Ascending aorta (tissue), 2 donors: ENCODE measurements at places on chromosomes 16 and 17. TPM values are rescaled to one million over a fixed set of nuclear protein-coding genes. Genes with fewer than 3 reads are reported as not detected.

The CCL7 gene
- not detected for total RNA-seq

GRCh38 chr17:64056269-64057005 lies 36.0 kb upstream of the ICAM2 start:
- peaks cover 76% of the 10 kb centered on the region for H3K36me3 ChIP-seq
- H3K27me3 ChIP-seq = no peaks in the 10 kb centered on the region
- DNase-seq = no peak
- H3K27ac ChIP-seq = no peak overlapping the region

GRCh38 chr16:74757349-74757748 lies 17.3 kb downstream of the FA2H start:
- H3K4me3 ChIP-seq = no peak overlapping the region
- H3K27me3 ChIP-seq = no peaks in the 10 kb centered on the region
- H3K27ac ChIP-seq = no peak overlapping the region
- H3K4me1 ChIP-seq = no peaks in the 10 kb centered on the region
- no peaks in the 10 kb centered on the region for H3K36me3 ChIP-seq

DNA sequence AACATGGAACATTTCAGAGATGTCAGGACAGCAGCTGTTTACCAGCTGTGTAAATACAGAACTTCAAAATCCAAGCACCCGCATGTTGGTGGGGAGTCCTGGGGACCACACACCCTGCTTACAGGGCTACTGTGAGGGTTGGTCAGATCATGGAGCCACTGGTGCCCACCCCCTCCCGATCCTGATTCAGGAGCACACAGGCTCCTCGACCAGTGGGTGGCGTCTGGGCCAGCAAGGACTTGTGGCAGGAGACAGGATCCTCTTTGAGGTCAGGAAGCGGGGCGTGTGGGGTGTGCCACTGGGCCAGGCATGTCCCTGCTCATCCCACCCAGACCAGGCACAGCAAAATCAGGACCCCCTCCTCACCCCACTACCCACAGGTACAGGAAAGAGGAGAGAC lies 83.6 kb downstream of the SDK2 start:
- no peak overlapping the region for H3K4me3 ChIP-seq
- H3K27me3 ChIP-seq = no peaks in the 10 kb centered on the region
- no peaks in the 10 kb centered on the region for H3K4me1 ChIP-seq
- DNase-seq = no peak
- no peak overlapping the region for H3K27ac ChIP-seq
- H3K36me3 ChIP-seq = no peaks in the 10 kb centered on the region

DNA sequence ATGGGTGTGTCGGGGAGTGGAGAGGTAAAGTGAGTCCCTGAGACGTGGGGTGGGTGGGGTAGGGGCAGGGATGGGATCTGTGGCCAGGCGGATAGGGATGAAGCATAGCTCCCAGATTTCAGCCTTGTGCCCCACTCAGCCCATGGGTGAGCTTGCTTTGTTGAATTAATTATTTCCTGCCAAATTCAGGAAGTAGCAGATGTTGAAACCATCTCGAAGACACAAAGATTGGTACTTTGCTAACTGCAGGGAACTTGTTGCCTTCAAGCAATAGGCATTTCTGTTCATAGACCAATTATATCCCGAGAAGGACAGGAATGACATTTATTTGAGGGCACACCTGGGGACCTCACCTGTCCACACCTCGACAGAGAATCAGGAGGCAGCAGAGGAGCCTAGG lies 11.0 kb upstream of the C16orf74 start:
- H3K27me3 ChIP-seq = no peaks in the 10 kb centered on the region
- no peak for DNase-seq
- H3K36me3 ChIP-seq = no peaks in the 10 kb centered on the region
- H3K27ac ChIP-seq = no peak overlapping the region
- no peak overlapping the region for H3K4me3 ChIP-seq

- no peaks in the 10 kb centered on the region for H3K27me3 ChIP-seq
- no peak overlapping the region for H3K4me3 ChIP-seq
- no peaks in the 10 kb centered on the region for H3K4me1 ChIP-seq
- H3K27ac ChIP-seq = no peak overlapping the region
- no peak for DNase-seq
Measured at GRCh38 chr17:63500543-63501390, 22.4 kb upstream of the KCNH6 start.

- no peaks in the 10 kb centered on the region for H3K36me3 ChIP-seq
- no peak overlapping the region for H3K27ac ChIP-seq
- no peak overlapping the region for H3K4me3 ChIP-seq
- H3K27me3 ChIP-seq = no peaks in the 10 kb centered on the region
Measured at GRCh38 chr16:22641131-22641628, 130.5 kb downstream of the NPIPB5 start.

The CCDC200 gene
- not detected for total RNA-seq

DNA sequence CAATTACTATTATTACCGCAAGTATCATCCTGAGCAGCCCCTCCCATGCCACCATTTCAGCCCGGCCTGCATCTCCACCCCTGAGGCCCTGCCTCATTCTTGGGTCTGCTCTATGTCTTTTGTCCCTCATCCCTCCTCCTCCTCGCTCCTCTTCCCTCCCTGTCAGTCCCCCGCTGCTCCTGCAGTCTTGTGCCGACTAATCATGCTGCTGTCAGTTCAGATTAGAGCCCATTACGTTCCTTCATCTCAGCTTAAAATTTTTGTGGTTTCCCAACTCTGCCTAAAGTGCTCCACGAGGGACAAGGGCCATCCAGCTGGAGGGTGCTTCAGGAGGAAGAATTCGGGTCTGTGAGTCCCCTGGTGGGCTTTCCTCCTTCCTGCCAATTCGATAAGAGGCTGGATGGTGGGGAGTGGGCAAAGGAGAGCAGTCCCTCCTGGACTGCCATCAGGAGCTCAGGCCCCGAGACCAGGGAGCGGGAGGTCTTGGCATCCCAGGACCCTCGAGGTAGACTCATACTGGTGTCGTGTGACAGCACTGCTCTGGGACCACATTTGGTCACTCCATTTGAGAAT lies 32.9 kb upstream of the GOSR2 start:
- no peaks in the 10 kb centered on the region for H3K36me3 ChIP-seq
- no peaks in the 10 kb centered on the region for H3K4me1 ChIP-seq
- no peak overlapping the region for H3K27ac ChIP-seq
- no peak overlapping the region for H3K4me3 ChIP-seq
- DNase-seq = no peak
- no peaks in the 10 kb centered on the region for H3K27me3 ChIP-seq

- no peak overlapping the region for H3K27ac ChIP-seq
- no peak for DNase-seq
- no peaks in the 10 kb centered on the region for H3K36me3 ChIP-seq
- no peaks in the 10 kb centered on the region for H3K4me1 ChIP-seq
- no peaks in the 10 kb centered on the region for H3K27me3 ChIP-seq
- no peak overlapping the region for H3K4me3 ChIP-seq
Measured at GRCh38 chr17:72467841-72468653, 347.2 kb downstream of the SOX9 start.

DNA sequence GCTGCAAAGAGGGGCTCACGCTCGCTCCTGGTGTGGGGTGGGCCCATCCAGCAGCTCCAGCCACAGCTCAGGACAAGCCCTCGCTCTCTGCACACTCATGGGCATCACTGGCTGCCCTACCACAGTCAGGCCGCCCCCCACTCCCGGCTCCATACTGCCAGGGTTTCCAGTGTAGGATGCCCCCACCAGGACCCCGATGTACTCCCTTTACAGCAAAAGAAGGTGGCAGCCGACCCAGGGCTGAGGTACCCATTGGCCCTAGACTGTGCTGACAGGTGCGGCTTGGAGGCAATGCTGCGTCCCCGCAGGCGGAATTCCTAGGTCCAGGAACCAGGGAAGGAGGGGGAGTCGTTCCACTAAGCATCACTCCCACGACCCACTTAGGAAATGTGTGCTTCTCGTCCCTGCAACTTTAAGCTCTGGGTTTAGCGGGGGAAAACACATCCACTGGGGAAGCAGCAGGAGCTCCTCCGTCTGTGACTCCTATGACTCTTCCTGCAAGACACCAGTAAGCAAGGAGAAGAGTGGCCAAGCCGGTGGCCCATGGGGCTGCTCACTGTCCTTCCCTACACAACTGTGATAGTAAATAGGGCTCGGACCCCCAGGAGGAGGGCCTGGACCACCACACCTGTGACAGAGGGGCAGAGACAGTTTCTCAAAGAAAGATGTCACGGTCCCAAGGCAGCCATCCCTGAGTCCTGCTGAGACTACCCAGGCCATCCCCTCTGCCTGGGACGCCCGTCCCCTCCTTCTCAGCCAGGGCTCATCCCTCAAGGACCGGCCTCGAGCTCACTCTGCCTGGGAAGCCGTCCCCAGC lies 13.1 kb downstream of the CORO7 start:
- H3K4me1 ChIP-seq = peaks cover 3% of the 10 kb centered on the region
- H3K36me3 ChIP-seq = peaks cover 43% of the 10 kb centered on the region
- no peaks in the 10 kb centered on the region for H3K27me3 ChIP-seq
- no peak overlapping the region for H3K27ac ChIP-seq
- DNase-seq = peak; percentile 66
- H3K4me3 ChIP-seq = no peak overlapping the region

GRCh38 chr16:85798901-85799496 lies 345 bp downstream of the EMC8 start:
- H3K36me3 ChIP-seq = peaks cover 27% of the 10 kb centered on the region
- peak overlapping the region; percentile 73 for H3K27ac ChIP-seq
- no peaks in the 10 kb centered on the region for H3K27me3 ChIP-seq
- DNase-seq = no peak
- peak overlapping the region; percentile 84 for H3K4me3 ChIP-seq

GRCh38 chr16:1870365-1871082 lies 1.4 kb downstream of the MEIOB start:
- no peak overlapping the region for H3K27ac ChIP-seq
- H3K36me3 ChIP-seq = no peaks in the 10 kb centered on the region
- no peak for DNase-seq
- no peak overlapping the region for H3K4me3 ChIP-seq
- no peaks in the 10 kb centered on the region for H3K4me1 ChIP-seq

The ASB16 gene
- total RNA-seq = not detected

DNA sequence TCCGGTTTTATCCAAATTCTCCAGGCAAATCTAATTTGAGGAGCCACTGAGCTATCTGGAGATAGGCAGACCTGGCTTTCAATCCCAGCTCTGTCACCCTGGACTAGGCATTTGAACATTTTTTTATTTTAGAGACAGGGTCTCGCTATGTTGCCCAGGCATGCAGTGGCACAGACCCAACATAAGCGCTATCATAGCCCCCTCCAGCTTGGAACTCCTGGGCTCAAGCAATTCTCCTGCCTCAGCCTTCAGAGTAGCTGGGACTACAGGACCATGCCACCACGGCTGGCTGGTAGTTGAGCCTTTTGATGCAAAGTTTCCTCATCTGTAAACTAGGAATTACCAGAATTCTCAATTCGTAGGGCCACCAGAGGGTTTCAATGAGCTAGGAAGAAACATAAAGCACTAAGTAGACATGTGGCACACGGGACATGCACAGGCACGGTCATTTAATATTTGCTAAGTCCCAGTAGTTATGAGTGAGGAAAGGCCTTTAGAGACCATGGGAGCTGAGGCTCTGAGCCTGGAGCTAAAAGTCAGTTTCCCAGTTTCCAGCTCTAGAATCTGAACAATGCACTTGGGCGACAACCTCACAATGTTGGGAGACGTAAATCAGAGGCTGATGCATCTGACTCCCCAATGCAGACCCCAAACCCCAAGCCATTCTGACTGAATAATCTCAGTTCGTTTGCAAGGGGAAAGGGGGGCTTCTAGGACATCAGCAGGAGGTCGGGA lies 1.1 kb downstream of the ELOB start:
- H3K4me1 ChIP-seq = peaks cover 17% of the 10 kb centered on the region
- DNase-seq = no peak
- peaks cover 28% of the 10 kb centered on the region for H3K36me3 ChIP-seq

The CCL14 gene
- total RNA-seq = 168 TPM

GRCh38 chr17:13601322-13601775 lies 380 bp downstream of the HS3ST3A1 start:
- no peak overlapping the region for H3K27ac ChIP-seq
- no peak for DNase-seq
- peak overlapping the region; percentile 45 for H3K4me3 ChIP-seq
- H3K4me1 ChIP-seq = peaks cover 3% of the 10 kb centered on the region

The PDE6G gene
- total RNA-seq = not detected

DNA sequence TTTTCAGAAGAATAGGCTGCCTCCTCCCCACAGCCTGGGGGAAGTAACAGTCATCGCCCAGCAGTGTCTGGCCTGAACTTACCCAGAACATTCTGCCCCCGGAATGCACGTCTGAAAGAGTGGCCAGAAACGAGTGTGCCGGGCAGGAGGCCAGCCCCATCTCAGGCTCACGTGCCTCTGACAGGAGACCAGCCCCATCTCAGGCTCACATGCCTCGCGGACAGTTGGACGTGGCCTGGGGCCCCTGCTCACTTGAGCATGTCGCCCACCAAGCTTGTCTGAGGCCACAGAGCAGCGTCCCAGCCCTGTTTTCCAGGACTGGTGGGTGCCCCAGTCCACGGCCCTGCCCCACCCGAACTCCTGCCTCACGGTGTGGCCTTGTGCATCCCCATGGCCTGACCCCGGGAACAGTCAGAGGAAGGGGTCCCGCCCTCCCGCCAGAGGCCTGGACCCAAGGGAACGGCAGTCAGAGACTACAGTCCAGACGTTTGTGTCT lies 16.3 kb upstream of the CDH15 start:
- H3K4me3 ChIP-seq = no peak overlapping the region
- peak; percentile 39 for DNase-seq
- H3K4me1 ChIP-seq = peaks cover 12% of the 10 kb centered on the region
- no peak overlapping the region for H3K27ac ChIP-seq
- H3K36me3 ChIP-seq = peaks cover 23% of the 10 kb centered on the region

The NACA2 gene
- total RNA-seq = not detected

The PRSS21 gene
- total RNA-seq = not detected

DNA sequence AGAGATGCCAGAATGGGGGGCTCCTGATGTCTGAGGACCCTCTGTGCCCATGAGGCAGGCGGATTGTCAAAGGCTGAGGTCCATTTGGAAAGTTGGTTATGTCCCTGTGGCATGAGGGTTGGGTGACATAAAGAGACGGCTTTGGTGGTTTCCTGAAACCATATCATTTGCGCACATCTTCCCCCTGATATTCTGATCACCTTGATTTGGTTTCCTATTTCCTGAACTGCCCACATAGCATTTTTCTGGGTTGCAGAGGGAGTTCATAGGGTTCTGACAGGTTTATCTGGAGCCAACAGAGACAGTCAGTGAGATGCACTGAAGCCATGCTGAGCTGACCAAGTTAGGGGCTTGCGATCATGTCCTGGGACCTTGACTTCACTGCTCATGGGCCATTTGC lies 15.7 kb upstream of the RNF222 start:
- no peaks in the 10 kb centered on the region for H3K36me3 ChIP-seq
- no peaks in the 10 kb centered on the region for H3K27me3 ChIP-seq
- H3K4me3 ChIP-seq = no peak overlapping the region
- no peak overlapping the region for H3K27ac ChIP-seq
- no peak for DNase-seq
- no peaks in the 10 kb centered on the region for H3K4me1 ChIP-seq

- no peak overlapping the region for H3K27ac ChIP-seq
- no peaks in the 10 kb centered on the region for H3K27me3 ChIP-seq
- DNase-seq = no peak
- H3K36me3 ChIP-seq = peaks cover 37% of the 10 kb centered on the region
Measured at GRCh38 chr16:53323924-53324323, 110.3 kb upstream of the RBL2 start.

DNA sequence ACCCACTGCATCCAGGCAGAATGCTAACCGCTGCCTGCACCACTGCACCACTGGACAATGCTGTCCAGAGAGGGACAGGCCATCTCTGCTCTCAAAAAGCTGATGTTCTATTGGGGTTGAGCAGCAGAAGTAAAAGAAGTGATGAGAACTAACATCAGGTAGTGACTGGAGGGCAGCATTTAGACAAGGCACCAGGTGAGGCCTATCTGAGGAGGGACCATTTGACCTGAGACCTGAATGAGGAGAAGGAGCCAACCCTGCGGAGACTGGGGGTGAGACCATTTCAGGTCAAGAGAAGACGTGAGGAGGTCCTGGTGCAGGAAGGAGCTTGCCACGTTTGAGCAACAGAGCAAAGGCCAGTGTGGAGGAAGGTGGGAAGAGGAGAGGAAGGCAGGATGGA lies 34.0 kb downstream of the NTN1 start:
- H3K4me1 ChIP-seq = no peaks in the 10 kb centered on the region
- H3K36me3 ChIP-seq = no peaks in the 10 kb centered on the region
- no peak for DNase-seq
- H3K4me3 ChIP-seq = no peak overlapping the region
